Activated T-helper 1 cell treated with anti-CD3 and anti-CD28 coated beads, Interleukin-2, amount 50 U/mL, for 16 hours (primary cell): ENCODE measurements at places on chromosomes 3 and 15.

GRCh38 chr15:37075777-37076176, 24.6 kb downstream of the MEIS2 start:
- DNase-seq: no peak

- DNase-seq: no peak
Measured at GRCh38 chr3:193894121-193894863, 241.7 kb upstream of the HES1 start.

DNA sequence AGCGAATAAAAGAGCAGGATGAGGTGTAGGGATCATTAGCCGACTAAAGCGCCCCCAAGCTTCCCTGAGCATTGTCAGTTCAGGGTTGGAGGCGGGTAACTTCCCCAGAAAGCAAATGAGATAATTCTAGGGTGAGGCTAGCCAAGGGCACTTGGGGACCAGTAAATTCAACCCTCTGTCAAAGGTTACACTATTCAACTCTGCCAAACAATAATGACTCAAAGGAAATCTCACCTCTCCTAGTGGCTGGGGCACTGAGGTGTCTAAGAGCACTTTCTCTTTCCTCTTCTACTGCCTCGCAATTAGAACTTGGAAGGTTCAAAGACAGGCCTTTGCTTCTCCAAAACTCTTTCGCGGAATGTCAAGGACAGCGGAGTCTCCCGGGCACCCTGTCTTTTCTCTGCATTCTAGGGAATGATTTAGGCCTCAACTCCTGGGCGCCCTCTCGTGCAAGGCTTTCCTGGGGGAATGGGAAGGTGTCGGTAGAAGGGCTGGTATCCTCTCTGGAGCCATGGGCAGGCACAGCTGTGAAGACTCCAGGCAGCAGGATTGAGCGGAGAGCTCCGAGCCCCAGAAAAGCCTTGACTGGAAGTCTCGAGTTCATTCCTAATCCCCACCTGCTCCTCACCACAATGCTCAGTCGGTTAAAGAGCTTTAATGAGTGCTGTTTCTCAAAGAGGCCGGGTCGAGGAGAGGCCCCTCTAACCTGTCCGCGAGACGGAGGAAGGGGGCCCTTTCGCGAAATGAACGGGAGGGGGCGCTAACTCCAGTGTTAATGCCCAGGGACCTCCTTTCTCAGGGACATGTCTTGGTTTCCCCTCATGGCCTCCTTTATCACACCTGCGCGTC, 21.9 kb downstream of the ZIC4 start:
- DNase-seq: no peak

- DNase-seq: no peak
Measured at GRCh38 chr15:77069521-77070121, 1.3 kb downstream of the TSPAN3 start.

GRCh38 chr15:37931321-37931720, 3.1 kb upstream of the TMCO5A start:
- no peak for DNase-seq

- peak; percentile 27 for DNase-seq
Measured at GRCh38 chr15:29090617-29091466, 178.8 kb downstream of the NSMCE3 start.

DNA sequence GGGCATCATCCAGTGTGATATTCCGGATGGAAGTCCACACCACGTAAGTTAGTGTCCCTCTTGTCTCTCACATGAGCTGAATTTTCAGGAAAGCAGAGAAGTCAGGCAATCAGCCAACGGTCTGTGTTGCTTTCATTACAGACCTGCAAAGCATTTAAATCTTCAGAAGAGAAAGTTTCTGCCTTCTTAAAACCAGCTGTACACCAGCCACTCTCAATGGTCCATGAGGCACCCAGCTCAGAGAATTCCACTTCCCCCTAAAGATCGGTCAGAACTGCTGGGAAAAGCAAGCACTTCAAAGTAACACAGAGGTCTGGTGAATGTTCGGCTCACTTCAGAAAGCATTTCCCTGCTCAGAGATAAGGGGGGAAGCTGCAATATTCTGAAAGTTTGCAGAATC, 903.7 kb downstream of the EPHA3 start:
- DNase-seq: no peak

GRCh38 chr15:99929266-99929665, 196.0 kb upstream of the LYSMD4 start:
- no peak for DNase-seq

- peak; percentile 11 for DNase-seq
Measured at GRCh38 chr3:16828815-16829214, 55.9 kb upstream of the PLCL2 start.

DNA sequence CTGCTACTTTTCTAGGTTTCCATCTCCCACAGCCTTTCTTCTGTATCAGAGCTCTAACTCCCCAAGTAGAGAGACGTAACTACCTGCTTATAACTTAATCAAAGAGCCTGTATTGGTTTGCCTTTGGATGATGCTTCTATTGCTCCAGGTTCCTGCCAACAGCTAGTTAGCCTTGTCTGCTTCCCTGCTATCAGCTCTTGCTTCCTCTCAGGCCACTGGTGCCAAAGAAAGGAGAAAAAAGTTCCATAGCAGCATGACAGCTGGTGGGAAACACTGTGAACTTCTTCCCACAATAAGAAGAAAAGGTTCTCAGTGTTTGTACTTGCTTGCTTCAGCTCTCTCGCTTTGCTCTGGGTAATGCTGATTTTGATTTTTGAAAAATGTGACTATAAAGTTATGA, 206.6 kb downstream of the GBE1 start:
- no peak for DNase-seq
